ENCODE measurements at places on chromosomes 1 and 21.

GRCh38 chr1:199489594-199489993 lies 537.9 kb upstream of the NR5A2 start:
- no peak for DNase-seq

DNA sequence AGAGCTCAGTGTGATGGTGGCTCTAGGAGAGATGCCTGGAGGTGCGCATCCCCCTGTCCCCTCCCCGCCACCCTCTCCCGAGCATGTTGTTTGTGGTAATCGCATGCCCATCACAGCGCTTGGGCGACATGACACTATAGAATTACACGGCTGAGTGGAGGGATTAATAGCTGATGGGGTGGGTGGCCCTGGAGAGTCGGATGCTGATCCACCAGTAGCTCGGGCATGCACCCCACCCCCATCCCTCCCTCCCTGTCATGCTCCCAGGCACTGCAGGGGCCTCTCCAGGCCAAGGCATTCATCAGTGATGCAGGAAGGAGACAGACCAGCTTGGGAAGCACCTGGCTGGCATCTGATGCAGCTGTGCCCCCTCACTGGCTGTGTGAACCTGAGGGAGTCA lies 159.0 kb upstream of the IGSF21 start:
- DNase-seq = no peak

DNA sequence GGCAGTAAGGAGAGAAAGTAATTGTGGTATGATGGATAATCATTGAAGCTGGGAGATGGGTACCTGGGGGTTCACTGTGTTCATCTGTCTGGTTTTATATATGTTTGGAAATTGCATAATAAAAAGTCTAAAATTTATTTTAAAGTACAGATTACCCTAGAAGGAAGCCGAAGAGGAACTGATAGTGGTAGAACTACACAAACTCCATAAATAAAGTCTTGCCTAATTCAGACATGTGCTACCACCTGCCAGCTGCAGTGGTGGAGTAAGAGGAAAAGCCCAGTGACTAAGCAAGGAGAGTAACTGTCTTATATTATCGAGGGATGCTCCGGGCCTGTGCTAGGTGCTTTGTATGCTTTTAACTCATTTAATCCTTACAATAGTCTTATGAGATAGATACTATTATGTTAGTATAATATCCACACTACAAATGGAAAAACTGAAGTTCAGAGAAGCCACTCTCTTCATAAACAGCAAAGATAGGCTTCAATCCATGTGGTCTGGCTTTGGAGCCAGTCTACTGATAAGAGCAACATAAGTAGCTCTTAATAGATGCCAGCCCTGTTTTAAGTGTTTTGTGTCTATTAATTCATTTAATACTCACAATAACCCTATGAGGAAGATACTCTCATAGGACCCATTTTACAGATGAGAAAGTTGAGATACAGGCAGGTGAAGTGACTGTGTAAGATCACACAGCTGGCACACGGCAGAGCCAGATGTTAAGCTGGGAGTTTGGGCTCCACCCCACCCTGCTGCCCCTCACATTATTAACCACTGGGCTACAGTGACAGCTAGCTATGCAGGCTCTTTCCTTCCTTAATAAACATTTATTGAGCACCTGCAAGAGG lies 56.8 kb upstream of the HNRNPU start:
- no peak for DNase-seq

GRCh38 chr1:2229911-2230731 lies 2.0 kb downstream of the SKI start:
- no peak for DNase-seq

- DNase-seq = no peak
These were observed 29.0 kb upstream of the PLA2G2A start for GRCh38 chr1:20008391-20008841.

DNA sequence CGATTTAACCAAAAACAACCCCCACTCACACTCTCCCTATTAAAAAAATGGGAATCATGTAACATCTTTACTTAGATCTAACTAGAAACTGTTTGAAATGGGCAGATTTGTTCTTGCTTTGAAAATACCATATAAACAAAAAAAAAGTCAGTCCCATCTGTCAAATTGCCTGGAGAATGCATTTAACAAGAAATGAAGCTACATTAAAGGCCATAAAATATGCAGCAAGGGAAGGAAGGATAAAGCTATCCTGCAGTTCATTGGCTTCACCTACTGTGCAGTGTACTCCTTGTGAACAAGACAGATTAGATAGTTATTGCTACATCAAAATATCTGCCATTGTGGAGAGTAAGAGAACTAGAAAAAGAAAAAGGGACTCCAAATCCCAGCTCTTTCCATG lies 160.5 kb downstream of the LRRC7 start:
- no peak for DNase-seq

DNA sequence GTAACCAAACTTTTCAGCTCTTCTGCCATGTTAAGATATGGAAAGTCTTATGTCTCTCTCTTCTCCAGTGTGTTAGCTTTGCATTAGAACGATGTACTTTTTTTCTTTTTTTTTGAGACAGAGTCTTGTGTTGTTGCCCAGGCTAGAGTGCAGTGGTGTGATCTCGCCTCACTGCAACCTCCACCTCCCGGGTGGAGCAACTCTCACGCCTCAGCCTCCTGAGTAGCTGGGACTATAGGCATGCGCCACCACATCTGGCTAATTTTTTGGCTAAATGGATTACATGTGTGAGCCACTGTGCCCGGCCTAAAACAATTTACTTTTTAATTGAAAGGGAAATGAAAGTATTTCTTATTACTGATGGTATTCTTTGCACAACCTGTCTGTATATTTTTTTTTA lies 35.8 kb downstream of the SPEN start:
- DNase-seq = no peak

- no peak for DNase-seq
These were observed 492.2 kb upstream of the PKN2 start for GRCh38 chr1:88191917-88192316.

DNA sequence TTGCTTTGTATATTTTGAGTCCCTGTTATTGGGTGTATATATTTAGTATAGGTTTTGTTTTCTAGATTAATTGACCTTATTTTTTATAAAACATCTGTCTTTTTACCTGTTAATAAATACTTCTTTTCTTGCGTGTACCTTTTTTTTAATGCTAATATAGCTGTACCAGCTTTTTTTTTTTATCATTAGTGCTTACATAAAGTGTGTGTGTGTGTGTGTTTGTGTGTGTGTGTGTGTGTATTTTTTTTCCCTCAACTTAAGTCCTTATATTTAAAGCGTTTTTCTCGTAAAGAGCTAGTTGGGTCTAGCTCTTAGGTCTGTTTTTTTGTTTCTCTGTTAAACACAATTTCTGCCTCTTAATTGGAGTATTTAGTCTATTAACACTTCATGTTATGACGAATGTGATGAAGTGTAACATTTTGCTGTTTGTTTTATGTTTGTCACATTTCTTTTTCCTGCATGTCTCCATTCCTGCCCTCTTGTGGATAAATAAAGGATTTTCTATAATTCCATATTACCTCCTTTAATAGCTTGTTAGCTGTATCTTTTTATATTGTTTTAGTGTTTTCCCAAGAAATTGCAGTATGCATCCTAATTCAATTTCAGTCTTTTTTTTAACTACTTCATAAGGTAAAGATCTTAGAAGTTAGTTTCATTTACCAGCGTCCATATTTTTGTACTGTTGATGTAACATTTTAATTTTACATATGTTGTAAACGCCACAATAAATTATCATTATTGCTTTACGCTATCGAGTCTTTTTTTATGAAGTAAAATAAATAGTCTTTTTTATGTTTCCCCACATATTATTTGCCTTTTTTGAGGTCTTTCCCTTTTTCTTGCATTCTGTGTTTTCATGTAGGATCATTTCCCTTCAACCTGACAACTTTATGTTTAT lies 4.3 kb downstream of the PRMT2 start:
- DNase-seq = no peak

DNA sequence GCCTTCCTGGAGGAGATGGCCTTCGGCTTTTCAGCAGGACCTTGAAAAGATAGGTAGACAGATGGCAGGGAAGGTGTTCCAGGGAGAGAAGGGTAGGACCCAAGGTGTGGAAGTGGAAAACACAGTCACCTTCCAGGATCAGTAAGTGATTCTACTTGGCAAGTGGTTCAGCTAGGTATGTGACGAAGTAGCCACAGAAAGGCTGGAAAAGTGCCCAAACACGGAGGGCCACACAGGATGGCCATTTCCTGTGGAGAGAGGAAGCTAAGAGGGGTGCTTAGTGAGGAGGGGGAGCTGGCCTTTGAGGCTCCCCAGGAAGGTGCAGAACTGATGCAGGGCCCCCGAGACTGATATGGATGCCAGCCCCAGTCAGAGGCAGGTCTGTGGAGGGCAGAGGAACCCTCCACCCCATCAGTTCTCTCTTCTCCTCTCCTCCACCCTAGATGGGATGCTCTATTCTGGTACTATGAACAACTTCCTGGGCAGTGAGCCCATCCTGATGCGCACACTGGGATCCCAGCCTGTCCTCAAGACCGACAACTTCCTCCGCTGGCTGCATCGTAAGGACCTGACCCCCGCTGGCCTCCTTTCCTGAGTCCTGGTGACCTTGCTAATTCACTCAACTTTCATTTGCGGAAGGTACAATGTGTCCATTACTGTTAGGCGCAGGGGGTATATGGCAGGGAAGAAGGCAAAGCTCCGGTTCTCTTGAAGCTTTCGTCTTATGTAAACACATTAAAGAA lies 6.8 kb downstream of the SEMA4A start:
- peak; percentile 40 for DNase-seq

DNA sequence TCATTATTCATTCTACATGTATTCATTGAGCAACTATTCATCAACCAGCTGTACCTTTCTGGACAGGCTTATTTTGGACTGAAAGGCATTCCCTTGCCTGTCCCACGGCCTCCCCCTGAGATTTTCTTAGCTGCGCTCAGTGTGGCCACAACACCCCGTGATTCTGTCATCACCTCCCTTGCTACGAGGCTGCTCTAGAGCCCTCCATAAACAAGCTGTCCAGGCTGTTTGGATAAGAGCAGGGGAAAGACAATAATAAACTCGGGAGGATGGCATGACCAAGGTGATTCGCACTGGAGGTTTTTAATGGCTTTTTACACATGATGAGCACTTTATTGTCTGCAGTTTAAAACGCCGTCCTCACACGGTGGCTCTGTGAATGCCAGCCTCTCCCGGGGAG lies 139.7 kb downstream of the ROR1 start:
- no peak for DNase-seq

- DNase-seq = no peak
These were observed 10.1 kb upstream of the GPR153 start for GRCh38 chr1:6271006-6271405.

DNA sequence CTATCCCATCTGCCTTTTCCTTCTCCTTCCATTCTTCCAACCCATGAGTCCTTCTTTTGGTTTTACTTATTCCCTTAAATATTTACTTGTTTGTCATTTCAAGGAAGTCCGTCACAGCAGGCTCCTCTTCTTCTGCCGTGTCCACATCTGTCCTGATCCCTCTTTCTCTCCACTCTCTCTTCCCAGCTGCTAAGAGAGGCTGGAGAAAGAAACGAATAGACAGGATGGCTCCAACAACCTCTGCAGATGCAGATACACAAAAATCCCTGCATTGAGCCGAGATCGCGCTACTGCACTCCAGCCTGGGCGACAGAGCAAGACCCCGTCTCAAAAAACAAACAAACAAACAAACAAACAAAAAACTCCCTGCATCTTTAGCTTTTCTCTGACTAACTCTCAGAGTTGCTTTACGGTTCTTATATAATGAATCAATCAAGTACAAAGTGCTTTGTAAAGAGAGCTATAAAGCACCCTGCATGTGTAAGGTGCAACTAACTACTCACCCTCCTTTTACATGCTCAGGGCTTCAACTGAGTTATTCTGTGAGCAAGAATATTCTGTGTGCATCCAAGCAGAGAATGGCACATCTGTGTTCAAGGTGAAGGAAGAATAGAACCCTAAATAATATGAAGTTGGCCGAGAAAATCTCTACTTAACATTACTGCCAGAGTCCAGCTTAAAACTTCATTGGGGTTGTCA lies 3.8 kb upstream of the SAMD13 start:
- no peak for DNase-seq

- DNase-seq = no peak
These were observed 29.8 kb downstream of the POU2F1 start for GRCh38 chr1:167250482-167250881.

DNA sequence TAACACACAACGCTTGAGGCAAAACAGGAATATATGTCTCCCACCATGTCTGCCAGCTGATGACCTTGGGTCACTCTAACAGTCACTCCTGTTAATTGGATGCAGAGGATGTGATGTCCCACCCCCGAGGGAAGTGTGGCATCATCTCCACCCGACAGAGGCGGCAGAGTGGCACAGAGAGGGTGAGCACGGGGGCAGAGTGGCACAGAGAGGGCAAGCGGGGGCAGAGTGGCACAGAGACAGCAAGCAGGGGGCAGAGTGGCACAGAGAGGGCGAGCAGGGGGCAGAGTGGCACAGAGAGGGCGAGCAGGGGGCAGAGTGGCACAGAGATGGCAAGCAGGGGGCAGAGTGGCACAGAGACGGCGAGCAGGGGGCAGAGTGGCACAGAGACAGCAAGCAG lies 44.3 kb downstream of the DISP3 start:
- DNase-seq = no peak
